Muscle of back (tissue), 13 donors: ENCODE measurements at places on chromosomes 1 and 21.

DNA sequence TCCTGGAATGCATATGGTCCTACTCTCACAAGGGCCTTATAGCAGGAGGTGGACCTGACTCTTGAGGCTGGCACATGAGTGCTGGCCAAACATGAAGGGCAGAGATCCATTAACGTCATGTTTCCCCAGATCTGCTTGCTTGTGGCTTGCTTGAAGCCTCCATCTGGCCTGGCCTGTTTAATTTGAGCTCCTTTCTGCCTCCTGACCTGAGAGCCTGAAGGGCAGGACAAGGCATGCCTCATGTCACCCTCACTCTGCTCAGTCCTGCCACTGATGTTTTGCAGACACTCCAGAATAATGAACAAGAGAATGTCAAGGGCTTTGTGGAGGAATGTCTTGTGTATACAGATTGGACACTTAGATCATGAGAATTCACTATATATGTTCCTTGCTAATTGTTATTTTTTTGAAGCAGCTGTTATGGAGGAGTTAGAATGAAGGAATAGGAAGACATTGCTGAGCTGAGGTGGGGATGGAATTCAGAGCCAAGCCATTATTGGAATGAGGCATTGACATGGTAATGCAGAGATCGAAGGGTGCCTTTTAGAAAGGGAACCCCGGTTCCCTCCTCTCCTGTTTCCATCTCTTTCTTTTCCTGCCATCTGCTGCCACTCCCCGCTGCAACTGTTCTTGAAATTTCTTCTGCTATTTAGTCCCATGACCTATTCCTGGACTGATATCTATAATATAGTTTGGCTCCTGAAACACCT, 457.0 kb upstream of the PROX1 start:
- DNase-seq: no peak

- DNase-seq: peak; percentile 54
Observed at GRCh38 chr1:117826540-117827078, 102.8 kb downstream of the GDAP2 start.

GRCh38 chr1:241115784-241116183, 241.2 kb downstream of the RGS7 start:
- DNase-seq: no peak

- no peak for DNase-seq
Observed at GRCh38 chr1:26031611-26032220, 10.1 kb downstream of the EXTL1 start.
